ENCODE measurements at places on chromosomes 7 and 10.
A peak's percentile ranks its signal among the peaks of the same experiment; 100 is the strongest.

GRCh38 chr7:112504093-112504695 is 23.4 kb downstream of the LSMEM1 start:
- DNase-seq, result no peak

- peak; percentile 58 for DNase-seq
Observed at GRCh38 chr7:100483090-100483721, 521 bp upstream of the NYAP1 start.

DNA sequence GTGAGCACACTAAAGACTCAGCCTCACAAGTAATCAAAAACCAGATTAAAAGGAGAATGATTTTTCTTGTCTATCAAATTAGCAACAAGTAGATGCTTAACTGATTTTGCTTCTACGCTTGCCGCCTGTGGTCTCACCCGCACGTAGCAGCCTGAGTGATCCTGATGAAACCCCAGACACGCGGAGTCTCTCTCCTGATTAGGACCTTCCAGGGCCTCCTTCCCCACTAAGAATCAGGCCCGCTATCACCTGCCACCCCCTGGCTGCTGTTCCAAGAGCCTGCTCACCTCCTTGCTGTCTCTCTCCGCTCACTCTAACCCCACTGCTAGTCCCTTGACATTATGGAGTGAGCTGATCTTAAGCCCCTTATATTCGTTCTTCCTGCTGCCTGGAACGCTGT is 325.9 kb upstream of the NRP1 start:
- no peak for DNase-seq

DNA sequence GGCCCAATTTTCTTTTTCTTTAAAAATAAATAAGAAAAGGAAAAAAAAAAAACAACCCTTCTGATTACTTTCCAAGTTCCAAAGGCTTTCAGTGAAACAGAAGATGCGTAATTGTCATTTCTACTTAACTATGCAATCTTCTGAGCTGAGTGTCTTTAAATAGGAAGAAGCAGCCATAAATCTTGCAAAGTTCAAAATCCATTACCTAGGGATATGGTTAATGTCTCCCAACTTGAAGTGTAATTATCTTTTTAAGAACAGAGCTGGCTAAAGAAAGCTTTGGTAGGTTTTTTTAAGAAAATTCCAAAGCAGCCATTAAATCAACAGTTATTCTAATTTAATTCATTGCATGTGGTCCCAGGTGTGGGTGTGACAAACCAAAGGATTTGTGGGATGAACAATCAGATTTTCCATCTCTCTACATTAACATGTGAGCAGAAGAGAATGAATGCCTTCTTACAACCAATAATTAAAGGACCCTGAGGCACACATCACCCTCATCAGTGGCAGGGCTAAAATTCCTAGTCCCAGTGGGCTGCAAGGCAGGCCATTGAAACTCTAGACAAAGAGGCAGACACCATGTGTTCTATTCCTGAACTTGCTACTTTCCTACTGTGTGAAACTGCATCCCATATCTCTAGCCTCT is 419.2 kb downstream of the REEP3 start:
- DNase-seq, result no peak

- DNase-seq, result no peak
Observed at GRCh38 chr10:73060738-73061635, 35.7 kb downstream of the P4HA1 start.

- DNase-seq, result no peak
Observed at GRCh38 chr10:33773886-33774480, 439.5 kb upstream of the NRP1 start.

GRCh38 chr10:122020226-122020625 is 31.3 kb downstream of the TACC2 start:
- DNase-seq, result no peak

DNA sequence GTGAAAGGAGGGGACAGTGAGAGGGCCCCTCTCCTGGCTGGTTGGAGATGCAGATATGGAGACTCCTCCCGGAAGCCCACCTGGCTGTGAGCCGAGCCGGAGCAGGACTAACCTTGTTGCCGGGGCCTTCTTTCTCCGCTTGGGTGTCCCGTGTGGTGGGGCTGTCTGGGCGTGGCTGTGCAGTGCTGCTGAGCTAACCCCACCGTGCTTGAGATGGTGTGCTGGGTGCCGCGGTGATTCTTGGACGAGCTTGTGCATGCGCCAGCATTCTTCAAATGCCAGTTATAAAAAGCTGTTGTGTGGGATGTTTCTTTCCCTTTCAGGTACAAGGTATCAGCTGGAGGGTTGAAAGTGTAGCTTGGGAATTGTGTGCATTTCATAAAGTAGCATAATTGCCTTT is 48.8 kb downstream of the DAGLB start:
- DNase-seq, result peak; percentile 64

- DNase-seq, result no peak
Observed at GRCh38 chr10:12299222-12299965, 50.0 kb upstream of the CAMK1D start.

GRCh38 chr7:44713141-44713540 is 35.5 kb upstream of the ZMIZ2 start:
- DNase-seq, result no peak

DNA sequence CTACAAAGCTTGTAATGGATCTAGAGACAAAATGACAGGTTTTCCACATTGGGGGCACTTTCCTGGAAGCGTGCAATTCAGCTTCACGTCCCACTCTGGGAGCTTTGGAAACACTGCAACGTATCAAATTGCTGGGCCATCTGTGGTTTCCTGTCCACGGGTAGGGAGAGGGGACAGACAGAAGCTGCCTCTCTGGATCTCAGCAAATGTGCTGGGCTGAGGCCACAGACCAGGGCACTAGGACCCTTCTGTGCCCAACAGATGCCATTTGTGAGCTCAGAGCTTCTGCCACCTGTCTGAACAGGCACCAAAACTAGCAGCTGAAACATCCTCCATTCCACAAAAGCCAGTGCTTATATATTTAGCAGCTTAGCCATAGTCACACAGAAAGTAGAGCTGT is 40.9 kb upstream of the FRMD4A start:
- no peak for DNase-seq

GRCh38 chr10:124906551-124907001 is 35.3 kb upstream of the ZRANB1 start:
- DNase-seq, result no peak

- no peak for DNase-seq
Observed at GRCh38 chr7:75989500-75990388, 4.7 kb downstream of the TMEM120A start.

DNA sequence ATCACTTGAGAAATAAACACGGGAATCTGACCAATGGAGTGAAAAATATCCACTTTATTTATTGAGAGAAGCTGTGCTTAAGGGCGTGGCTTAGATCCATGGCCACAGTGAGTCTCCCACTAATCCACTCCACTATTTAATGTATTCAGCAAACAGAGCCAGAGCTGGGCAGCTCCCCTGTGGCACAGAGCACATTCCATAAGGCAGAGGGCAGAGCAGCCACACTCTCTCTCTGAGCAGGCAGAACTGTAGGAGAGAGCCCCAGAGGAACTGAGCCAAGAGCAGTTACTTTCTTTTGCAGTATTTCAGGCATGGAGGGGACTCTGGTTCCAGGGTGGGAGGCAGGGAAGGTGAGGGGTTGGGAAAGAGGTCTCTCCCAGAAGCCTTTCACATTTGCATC is 106.0 kb downstream of the GALNT17 start:
- no peak for DNase-seq

DNA sequence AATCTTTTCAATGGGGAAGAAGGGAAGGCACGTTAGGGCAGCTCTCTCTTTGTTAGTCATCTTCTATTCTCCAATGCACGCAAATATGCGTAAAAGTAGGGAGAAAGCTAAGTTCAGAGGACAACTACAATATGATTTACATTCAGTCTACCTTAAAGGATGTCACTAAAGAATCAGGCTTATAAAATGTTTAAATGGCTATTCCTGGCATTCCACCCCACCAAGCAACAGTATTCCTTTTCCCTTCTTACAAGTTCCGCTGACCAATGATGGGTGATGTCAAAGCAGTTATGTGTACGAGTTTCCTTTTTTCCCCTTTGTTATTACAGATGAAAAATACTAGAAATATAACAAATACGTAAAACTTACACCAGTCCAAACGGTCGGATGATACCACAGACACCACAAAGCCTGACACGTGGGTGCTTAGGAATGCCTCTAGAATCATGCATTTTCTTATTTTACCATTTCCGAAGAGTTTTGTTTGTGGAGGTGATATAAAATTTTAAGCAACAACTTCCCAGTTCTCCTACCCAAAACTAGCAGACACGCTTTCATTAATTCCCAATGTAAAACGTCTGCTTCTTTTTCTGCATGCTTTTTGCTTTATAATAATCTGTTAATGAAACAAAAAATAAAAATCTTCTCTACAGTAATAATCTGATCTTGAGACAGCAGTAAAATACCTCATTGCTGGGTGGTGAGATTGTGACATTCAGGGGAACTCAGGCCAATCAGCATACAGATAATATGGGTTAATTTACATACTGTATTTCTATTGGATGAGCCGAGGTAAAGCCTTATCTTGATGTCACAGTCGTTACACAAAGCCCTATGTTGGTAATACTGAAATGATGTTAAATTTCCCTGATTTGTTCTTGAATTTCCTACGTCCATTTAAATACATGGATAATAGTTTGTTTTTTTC is 708 bp upstream of the GPR85 start:
- DNase-seq, result no peak

GRCh38 chr7:79282070-79282694 is 171.3 kb downstream of the MAGI2 start:
- DNase-seq, result peak; percentile 62
